ENCODE measurements at places on chromosomes 3 and 15. TPM values are rescaled to one million over a fixed set of nuclear protein-coding genes. Genes with fewer than 3 reads are reported as not detected.

DNA sequence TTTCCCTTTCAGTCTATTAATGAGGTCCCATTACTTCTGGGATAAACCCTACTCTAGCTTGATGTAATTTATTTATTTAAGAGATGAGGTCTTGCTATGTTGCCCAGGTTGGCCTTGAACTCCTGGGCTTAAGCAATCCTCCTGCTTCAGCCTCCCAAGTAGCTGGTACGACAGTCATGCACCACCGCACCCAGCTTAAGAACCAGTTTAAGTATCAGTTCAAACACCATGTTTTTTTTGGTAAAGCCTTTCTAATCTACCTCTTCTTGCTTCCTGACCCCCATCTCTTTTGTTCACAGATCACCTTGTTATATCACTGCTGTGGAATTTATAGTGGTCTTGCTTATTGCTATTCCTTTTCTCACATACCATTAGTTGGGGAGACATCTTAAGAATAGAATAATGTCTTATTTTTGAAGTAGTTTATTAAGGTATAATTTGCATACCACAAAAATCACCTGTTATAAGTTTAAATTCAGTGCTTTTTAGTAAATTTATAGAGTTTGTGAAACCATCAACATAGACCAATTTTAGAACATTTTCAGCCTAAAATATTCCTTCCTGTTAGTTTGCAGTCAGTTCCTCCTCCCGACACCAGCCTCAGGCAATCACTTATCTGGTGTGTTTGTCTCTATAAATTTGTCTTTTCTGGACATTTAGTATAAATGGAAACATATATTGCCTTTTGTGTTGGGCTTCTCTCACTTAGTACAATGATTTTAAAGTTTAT, 257.9 kb downstream of the PDCD6IP start:
- DNase-seq, result no peak

DNA sequence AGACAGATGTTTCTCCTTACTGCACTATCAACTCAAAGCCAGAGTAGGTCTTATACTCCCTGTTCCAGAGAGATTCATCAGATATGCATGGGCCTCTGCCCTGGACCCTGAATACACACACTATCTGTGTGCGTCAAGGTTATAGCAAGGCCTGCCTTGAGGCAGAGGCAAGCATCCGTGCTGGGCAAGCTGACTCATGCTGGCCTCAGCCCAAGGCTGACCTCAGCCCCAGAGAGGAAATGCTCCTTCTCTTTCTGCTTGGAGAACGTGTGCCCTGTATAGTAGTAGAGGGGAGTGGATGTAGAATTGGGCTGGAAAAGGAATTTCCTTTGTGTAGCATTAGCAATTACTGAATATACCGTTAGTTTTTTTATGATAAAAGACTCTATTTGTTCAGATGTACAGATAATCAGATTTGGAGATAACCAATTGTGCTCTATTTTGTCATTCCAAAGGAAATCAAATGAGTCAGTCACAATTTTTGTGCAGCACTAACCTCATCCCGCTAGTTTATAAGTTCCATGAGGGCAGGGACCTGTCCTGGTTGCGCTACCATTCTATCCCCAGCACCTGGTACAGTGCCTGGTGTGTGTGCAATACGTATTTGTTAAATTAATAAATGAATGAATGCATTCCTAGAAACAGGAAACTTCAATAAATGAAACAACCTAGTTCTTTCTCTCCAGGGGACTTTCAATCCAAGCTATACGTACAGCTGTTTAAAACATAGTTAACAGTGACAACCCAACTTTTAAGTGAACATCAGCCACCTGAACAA, 13.3 kb upstream of the PAQR9 start:
- DNase-seq, result no peak

DNA sequence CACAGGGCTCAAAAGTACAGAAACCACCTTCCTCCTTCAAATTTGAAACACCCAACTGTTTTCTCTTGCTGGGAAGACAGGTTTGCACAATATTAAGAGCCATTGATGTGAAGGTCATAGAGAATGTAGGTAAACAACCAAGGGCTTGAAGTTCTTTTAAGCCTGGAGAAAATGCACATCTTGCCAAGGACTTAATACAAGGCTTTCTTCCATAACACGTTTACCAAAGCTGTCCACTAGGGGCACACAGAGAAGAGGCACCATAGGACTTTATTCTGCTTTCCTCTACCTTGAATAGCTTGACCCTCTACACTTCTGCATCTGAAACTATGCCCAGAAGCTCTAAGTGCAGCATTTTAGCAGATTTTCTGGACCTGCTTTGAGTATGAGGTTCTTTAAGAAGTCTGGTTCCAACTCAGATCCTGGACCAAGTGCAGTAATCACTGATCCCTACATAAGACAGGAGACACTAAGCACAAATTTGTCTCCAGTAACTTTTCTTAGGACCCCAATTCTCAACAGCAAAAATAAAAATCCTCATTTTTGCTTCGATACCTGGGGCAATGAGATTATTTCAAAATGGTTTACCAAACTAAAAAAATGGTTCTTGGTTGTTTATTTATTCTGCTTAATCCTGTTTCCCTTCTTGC, 138.0 kb downstream of the FBN1 start:
- DNase-seq, result peak; percentile 31

DNA sequence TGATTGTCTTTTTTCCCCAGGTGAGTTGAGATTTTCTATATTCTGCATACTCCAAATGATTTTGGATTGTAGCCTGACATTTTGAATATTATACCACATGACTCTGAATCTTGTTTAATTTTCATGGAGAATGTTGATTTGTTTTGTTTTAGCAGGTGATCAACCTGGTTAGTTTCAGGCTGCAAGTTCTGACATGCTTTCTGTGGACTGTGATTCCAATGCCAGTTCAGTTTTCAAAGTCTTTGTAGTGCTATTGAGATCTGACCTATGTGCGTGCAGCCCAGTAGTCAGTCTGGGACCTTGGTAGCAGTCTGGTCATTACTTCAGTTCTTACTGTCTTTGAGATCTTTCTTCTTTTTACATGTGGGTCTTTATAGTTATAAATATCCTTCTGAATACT, 18.6 kb upstream of the MTMR10 start:
- no peak for DNase-seq

Gene DISP2
- 28.6 TPM for polyA plus RNA-seq

DNA sequence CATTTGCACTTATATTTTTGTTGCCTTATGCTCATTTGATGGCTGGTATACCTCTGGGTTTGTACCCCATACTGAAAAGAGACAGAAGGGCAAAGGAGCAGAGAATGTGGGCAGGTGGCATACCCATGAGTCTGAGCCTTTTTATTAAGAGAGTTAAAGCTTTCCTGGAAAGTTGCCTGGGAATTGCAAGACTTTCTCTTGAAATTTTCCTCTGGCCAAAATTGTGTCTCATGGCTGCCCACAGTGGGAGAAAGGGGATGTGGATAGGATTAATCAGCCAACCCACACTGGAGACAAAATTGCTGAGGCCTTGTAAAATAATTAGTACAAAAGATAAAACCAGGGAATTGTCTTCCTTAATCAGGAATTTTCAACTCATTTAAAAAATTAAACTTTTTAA, 8.2 kb upstream of the NMD3 start:
- DNase-seq, result peak; percentile 18

DNA sequence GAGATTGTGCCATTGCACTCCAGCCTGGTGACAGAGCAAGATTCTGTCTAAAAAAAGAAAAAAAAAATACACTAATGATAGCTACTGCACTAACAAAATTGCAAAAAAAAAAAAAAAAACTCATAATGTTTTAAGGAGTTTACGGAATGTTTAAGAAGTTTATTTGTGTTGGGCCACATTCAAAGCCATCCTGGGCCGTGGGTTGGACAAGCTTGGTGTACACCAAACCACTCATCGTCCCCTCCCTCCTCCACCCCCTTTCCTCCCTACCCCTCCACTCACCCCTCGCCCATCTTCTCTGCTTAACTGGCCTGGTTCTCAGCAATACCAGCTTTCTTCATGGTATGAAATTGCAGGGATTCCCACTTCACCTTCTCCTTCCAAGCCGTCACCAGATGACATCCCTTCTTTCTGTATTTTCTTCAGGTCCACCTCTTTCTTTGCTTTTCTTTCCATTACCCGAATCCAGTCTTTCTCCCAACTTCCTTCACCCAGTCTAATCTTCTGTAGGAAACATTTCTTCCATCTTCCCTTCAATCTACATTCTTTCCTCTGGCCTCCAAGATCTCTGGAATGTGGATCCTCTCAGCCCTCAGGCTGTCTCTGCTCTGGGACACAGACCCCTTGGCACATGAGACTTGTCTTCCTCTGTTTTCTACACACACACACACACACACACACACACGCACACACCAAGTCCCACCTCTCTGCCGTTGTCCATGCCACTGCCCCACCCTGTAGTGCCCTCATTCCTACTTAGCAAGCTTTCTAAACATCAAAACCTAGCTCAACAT, 3.5 kb upstream of the MESP1 start:
- no peak for DNase-seq

GRCh38 chr3:116417151-116417550, 28.1 kb downstream of the LSAMP start:
- no peak for DNase-seq

- DNase-seq, result no peak
Observed at GRCh38 chr15:86762874-86763273, 683.2 kb downstream of the AGBL1 start.

Gene SYNPR
- 71.4 TPM for polyA plus RNA-seq

Measured in spinal cord (tissue), 10 donors.